ENCODE measurements at places on chromosomes 1 and 21.

- no peak for DNase-seq
These were observed at the start of gene OTUD7B for GRCh38 chr1:150010393-150011115. OTUD7B (minus strand) TSS chr1:150010726; CDS start chr1:149977510, 33,216 bp downstream.

DNA sequence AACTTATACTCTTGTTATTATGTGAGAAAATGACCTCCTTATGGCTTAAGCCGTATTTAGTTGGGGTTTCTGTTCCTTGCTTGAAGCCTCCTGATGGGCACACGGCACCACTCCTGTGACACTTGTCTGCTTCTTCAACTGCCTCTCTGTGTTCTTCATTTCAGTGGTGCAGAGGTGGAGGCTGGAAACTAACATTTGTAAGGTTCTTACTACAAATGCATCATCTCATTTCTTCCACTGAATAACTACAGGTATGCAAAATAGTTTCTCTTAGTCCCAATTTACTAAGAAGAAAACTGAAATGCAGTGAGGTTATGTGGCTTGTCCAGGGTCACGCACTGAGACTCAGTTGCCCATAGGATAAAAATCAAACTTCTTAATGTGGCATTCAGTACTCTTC lies 23.6 kb upstream of the ZNF362 start:
- no peak for DNase-seq

DNA sequence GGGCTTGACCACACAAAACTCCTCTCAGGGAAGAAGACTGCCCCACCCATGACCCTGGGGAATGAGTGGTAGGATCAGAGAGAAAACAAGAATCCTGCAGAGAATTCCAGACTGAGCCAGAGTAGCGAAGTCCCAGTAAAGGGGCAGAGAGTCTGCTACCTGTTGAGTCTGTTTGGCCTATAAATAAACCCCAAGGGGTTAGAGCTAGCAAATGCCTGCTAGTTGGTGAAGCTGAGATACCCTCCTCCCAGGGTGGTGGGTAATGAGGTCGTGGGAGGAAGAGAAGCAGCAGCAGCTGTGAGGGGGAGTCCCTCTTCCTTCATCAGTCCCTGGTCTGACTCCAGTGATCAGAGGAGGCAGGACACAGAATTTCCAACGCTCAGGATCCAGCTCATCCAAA lies 2.5 kb downstream of the TRAF3IP3 start:
- DNase-seq, result no peak

DNA sequence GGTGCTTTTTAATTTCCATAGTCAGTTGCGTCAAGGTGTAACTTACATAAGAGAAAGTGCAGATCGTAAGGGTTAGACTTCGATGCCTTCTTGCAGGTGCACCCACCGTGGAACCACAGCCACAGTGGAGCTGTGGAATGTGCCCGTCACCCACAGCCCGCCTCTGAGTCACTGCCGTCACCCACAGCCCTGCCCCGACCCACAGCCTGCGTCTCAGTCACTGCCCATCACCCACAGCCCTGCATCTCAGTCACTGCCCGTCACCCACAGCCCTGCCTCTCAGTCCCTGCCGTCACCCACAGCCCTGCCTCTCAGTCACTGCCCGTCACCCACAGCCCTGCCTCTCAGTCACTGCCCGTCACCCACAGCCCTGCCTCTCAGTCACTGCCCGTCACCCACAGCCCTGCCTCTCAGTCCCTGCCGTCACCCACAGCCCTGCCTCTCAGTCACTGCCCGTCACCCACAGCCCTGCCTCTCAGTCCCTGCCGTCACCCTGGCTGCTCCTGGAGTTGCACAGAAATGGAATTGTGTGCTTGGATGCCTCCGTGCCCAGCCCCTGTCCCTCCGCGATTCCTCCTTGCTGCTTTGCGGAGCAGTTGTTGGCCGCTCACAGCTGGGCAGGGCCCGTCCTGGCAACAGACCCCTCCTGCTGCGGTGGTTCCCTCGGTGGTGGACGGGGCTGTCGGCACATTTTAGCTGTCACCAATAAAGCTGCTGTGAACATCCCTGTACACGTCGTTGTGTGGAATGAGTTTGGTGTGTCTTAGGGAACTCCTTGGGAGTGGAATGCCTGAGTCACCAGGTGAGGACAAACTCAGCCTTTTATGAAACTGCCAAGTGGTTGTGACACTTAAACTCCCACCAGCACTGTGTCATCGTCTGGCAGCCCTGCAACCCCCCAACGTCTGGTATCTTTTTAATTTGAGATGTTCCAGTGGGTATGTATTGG lies 44.9 kb upstream of the COL6A2 start:
- no peak for DNase-seq

- no peak for DNase-seq
These were observed 24.9 kb downstream of the NID1 start for GRCh38 chr1:236039740-236040685.

- DNase-seq, result no peak
These were observed 31.7 kb downstream of the ATP1A1 start for GRCh38 chr1:116404699-116405098.

- no peak for DNase-seq
These were observed at the start of gene KRTAP10-1 for GRCh38 chr21:44539991-44540666. KRTAP10-1 (minus strand) TSS chr21:44540195; CDS start chr21:44540150, 45 bp downstream.

DNA sequence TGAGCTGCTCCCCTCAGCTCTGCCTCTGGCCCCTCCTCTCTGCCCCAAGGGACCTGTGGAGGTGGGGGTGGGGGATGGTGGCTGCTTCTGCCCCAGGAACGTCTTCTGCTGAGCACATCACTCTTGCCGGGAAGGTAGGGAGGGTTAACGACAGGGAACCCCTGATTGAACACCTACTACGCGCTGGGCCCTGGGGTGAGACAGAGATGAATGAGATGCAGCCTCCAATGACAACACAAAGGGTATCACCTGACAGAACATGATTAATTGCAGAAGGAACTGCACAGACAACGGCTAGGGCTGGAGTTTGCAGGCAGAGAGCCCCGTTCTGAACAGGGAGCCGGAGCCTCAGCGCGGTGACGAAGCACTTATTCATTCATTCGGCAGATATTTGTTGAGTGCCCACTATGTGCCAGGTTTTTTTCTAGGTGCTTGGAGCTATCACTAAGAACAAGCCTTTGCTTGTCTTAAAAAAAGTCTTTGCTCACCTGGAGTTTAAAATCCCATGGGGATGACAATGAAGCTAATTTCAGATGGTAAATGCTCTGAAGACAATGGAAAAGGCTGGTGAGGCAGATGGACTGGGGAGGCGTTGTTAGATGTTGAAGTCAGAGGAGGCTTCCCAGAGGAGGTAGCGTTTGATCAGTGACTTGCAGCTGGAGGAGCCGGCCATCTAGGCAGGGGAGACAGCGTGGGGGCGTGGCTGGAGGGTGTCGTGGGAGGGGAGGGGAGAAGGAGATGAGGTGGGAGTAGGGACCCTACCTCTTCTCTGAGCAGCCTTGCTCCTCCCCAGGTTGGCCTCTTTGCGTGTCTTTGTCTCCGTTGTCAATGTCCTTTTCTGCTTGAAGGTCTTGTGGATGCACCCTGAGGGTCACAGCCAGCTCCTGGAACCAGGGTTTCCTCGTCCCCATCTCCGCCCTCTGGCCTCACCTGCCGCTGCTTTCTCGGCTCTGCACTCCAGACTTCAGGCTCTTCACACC lies 103.1 kb upstream of the CSF3R start:
- DNase-seq, result no peak

DNA sequence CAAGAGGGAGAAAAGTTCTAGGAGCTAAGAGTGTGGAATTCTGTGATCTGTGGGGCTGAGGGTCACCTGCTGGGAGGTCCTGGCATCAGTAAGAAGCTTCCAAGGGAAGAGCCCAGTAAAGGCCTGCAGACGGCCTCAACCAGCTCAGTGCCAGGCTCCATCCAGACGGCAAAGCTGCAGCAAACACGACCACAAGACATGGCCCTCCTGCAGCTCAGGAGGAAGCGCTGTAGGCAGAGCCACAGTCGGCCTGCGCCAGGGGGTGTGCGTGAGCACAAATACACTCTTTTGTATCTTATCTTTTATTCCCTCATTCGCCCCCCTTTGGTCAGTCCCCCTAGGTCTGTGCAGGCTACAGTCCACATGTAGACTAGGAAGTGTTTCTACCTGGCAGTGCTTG lies 13.4 kb downstream of the C1orf174 start:
- no peak for DNase-seq

DNA sequence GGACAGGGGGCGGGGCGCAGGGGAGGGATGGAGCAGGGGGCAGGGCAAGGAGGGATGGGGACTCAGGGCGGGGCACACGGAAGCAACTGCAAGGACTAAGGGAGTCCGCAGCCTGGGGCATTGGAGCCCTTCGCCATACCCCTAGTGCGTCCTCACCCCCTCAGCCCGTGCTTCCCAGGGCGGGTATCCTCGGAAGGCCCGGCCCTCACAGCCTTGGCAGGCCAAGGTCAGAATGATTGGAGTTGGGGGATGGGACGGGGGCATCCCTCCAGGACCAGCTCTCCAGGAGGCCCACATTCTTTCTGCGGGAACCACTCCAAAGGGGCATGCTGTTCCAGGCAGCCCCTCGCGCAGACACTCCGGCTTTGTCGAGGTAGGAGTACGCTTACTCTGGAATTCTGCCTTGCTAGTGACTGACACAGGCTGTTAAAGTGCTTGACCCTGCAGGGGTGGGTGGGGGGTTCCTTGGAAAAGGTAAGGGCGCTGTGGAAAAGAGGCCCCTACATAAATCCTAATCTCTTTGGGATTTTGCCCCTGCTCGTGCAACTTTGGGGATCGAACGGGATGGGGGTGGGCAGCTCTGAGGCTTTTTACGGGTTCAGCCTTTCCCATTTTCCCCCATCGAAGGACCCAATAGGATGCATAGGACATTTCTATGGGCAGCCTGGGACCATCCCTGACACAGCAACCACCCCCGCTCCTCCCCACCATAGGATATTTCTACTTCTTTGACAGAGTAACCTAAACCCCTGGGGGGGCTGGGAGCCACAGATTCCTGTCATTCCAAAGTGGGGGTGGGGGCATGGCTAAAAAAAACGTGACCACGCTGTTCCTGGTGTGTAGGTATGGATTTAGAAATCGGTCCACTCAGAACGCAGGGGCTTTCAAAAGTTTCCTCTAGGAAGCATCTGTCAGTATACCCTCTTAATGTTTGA lies 738 bp upstream of the TRIM11 start:
- no peak for DNase-seq

GRCh38 chr1:44650159-44650831 lies 24.0 kb downstream of the TMEM53 start:
- no peak for DNase-seq

GRCh38 chr1:7811476-7811875 lies 27.4 kb downstream of the PER3 start:
- no peak for DNase-seq

DNA sequence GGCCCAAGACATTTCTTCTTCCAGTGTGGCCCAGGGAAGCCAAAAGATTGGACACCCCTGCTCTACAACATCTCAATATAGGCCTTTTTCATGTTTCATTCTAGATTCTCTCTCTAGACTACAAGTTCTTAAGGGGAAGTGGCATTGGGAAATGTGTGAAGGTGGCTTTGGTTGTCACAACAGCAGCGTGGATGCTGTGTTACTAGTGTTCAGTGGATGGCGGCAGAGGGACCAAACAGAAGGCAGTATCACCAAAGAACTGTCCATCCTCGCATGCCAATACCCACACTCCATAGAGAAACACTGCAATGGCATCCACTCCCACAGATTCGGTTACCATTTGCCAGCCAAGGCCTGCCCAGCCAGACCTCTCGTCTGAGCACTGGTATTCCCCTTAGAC lies 24.3 kb upstream of the IFNAR2 start:
- DNase-seq, result peak; percentile 81

GRCh38 chr1:106465666-106466065 lies 590.8 kb upstream of the PRMT6 start:
- no peak for DNase-seq

- DNase-seq, result no peak
These were observed 190.0 kb upstream of the UBE2U start for GRCh38 chr1:64013395-64013794.

GRCh38 chr1:156903328-156904091 lies 10.0 kb downstream of the PEAR1 start:
- DNase-seq, result no peak

DNA sequence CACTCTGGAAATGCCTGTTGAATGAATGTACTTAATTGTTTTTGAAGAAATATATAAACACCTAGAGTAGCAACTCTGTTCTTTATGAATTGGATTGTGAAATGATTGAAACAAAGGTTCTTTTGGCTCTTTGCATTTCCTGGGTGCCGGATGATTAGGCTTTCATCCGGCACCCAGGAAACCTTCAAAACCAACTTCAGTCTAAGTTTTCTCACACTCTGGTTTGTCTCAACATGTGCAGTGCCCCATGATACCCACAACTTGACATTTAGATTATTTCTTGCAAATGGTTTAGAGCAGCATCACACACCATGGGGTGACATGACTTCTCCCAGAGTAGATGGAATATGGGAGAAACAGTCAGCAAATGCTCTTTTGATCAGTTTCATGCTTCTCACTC lies 354.9 kb downstream of the BARHL2 start:
- DNase-seq, result no peak

- no peak for DNase-seq
These were observed 7.1 kb upstream of the SLAMF7 start for GRCh38 chr1:160731990-160732389.
